ENCODE measurements at places on chromosomes 12 and 14. TPM values are rescaled to one million over a fixed set of nuclear protein-coding genes. Genes with fewer than 3 reads are reported as not detected.
A peak's percentile ranks its signal among the peaks of the same experiment; 100 is the strongest.

CRADD gene
- total RNA-seq, result 53.4 TPM

TSPAN19 gene
- total RNA-seq, result not detected

NKX2-1 gene
- total RNA-seq, result not detected

CCDC197 gene
- not detected for total RNA-seq

IQSEC3 gene
- not detected for total RNA-seq

CMKLR1 gene
- total RNA-seq, result 2.3 TPM

FOXN4 gene
- total RNA-seq, result not detected

- no peaks in the 10 kb centered on the region for H3K36me3 ChIP-seq
- no peak for DNase-seq
- no peak overlapping the region for H3K27ac ChIP-seq
- no peaks in the 10 kb centered on the region for H3K4me1 ChIP-seq
These were observed 73.4 kb downstream of the SPTB start for GRCh38 chr14:64806202-64806861.

DNA sequence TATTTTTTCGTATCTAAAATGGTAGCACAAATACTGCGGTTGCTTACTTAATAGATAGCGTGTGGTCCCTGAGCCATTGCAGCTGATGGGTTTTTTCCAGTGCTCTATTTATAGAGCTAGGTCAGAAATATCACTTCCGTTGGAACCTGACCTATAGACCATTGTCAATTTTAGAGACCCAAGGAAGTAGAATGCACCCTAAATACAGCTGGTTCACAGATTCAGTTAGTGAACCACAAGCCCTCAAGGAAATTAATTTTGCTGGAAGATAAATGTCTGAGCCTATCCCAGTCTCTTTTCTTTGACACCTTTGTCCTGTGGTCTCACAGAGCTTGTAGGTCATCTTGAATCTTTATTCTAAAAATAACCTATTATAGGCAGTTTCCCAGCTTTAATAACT is 391.0 kb downstream of the ZFP36L1 start:
- H3K4me3 ChIP-seq, result no peak overlapping the region
- no peak for DNase-seq
- peaks cover 84% of the 10 kb centered on the region for H3K4me1 ChIP-seq
- H3K27ac ChIP-seq, result no peak overlapping the region
- no peaks in the 10 kb centered on the region for H3K27me3 ChIP-seq

- peak overlapping the region; percentile 92 for H3K4me3 ChIP-seq
- peaks cover 78% of the 10 kb centered on the region for H3K4me1 ChIP-seq
- H3K36me3 ChIP-seq, result no peaks in the 10 kb centered on the region
- H3K27me3 ChIP-seq, result no peaks in the 10 kb centered on the region
These were observed 1.7 kb downstream of the TNFRSF1A start for GRCh38 chr12:6340032-6340638.

GRCh38 chr12:77888611-77889010 is 57.9 kb downstream of the NAV3 start:
- no peak overlapping the region for H3K4me3 ChIP-seq
- no peak overlapping the region for H3K27ac ChIP-seq
- H3K4me1 ChIP-seq, result no peaks in the 10 kb centered on the region
- no peaks in the 10 kb centered on the region for H3K36me3 ChIP-seq
- no peak for DNase-seq
- H3K27me3 ChIP-seq, result no peaks in the 10 kb centered on the region

GRCh38 chr12:52555577-52555976 is 2.6 kb upstream of the KRT71 start:
- peaks cover 17% of the 10 kb centered on the region for H3K27me3 ChIP-seq
- H3K36me3 ChIP-seq, result no peaks in the 10 kb centered on the region
- DNase-seq, result no peak
- no peaks in the 10 kb centered on the region for H3K4me1 ChIP-seq
- H3K27ac ChIP-seq, result no peak overlapping the region
- no peak overlapping the region for H3K4me3 ChIP-seq

DNA sequence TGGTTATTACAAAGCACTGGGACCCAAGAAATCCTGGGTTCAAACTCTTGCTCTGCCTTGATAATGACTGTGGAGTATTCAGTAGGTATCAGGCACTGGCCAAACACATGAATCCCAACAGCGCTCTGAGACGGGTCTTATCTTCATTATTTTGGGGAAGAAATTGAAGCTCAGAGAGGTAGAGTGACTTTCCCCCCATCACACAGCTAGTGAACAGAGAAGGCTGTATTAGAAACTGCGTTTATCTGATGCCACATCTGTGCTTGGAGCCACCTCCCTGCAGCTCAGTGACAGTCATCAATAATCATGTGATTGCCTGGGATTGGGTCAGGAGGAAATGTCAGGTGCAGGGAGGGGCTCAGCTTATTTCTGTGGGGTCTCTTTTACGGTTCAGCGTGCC is 225.4 kb upstream of the LHX5 start:
- no peak overlapping the region for H3K27ac ChIP-seq
- no peak for DNase-seq
- no peaks in the 10 kb centered on the region for H3K4me1 ChIP-seq
- no peak overlapping the region for H3K4me3 ChIP-seq
- H3K36me3 ChIP-seq, result no peaks in the 10 kb centered on the region

GRCh38 chr12:209246-209645 is 4.7 kb downstream of the SLC6A12 start:
- H3K4me3 ChIP-seq, result no peak overlapping the region
- H3K27me3 ChIP-seq, result peaks cover 42% of the 10 kb centered on the region
- H3K27ac ChIP-seq, result no peak overlapping the region
- DNase-seq, result no peak
- peaks cover 14% of the 10 kb centered on the region for H3K4me1 ChIP-seq

GRCh38 chr12:124013073-124013472 is 40.1 kb downstream of the ZNF664 start:
- no peaks in the 10 kb centered on the region for H3K27me3 ChIP-seq
- H3K4me3 ChIP-seq, result no peak overlapping the region
- no peak overlapping the region for H3K27ac ChIP-seq
- no peaks in the 10 kb centered on the region for H3K4me1 ChIP-seq

DNA sequence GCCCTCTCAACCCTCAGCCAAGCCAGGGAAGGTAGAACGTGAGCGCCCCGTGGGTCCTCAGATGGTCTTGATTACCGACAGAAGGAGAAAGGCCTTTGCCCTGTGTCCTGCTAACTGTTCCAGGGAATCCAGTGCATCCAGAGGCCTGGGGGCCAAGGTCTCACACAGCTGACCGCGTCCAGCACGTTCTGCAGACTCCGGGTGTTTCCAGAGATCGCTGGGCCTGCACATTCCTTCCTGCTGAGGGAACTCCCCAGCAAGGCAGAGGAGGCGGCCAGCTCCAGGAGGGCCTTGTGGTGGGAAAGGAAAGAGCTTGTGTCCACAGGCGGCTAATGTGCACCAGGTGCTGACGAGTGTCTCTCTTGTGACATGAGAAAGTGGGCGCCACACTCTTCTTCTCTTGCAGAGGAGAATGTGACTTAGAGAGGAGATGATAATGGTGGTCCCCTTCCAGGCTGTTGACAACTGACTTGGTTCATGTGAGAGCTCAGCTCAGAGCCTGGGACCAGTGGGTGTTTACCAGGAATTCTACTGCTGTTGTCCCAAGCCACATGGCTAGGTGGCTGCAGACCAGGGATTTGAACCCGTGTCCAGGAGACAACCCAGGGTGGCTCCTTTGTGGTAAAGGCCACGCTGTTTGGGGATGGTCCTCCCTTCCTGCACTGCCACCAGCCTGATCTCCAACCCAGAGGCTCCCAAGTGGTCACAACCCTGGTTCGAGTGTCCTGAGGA is 46.8 kb upstream of the DLK1 start:
- H3K4me3 ChIP-seq, result no peak overlapping the region
- peaks cover 38% of the 10 kb centered on the region for H3K4me1 ChIP-seq

GRCh38 chr12:2384029-2384386 is 331.2 kb downstream of the CACNA1C start:
- peaks cover 2% of the 10 kb centered on the region for H3K4me1 ChIP-seq
- H3K4me3 ChIP-seq, result no peak overlapping the region
- no peak for DNase-seq
- no peaks in the 10 kb centered on the region for H3K27me3 ChIP-seq
- H3K36me3 ChIP-seq, result no peaks in the 10 kb centered on the region

DNA sequence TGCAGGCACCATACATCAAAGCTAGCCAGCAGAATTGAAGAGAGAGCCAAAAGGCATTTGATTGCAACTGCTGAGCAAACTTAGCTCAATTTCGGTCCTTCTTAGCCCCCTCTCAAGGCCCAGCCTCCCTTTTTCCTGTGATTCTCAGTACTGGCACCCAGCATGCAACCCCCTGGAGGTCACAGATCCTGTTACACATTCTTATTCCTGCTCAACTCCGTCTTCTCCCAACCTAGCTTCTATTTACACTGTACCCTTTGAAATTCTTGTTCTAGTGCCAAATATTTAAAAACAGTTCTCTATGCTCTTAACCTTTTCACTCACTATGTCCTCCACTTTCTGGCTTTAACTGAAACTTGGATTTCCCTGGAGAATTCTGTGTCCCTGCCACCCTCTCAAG is 131.3 kb upstream of the CPSF6 start:
- peaks cover 16% of the 10 kb centered on the region for H3K4me1 ChIP-seq
- H3K27ac ChIP-seq, result no peak overlapping the region
- no peaks in the 10 kb centered on the region for H3K27me3 ChIP-seq
- H3K4me3 ChIP-seq, result no peak overlapping the region

DNA sequence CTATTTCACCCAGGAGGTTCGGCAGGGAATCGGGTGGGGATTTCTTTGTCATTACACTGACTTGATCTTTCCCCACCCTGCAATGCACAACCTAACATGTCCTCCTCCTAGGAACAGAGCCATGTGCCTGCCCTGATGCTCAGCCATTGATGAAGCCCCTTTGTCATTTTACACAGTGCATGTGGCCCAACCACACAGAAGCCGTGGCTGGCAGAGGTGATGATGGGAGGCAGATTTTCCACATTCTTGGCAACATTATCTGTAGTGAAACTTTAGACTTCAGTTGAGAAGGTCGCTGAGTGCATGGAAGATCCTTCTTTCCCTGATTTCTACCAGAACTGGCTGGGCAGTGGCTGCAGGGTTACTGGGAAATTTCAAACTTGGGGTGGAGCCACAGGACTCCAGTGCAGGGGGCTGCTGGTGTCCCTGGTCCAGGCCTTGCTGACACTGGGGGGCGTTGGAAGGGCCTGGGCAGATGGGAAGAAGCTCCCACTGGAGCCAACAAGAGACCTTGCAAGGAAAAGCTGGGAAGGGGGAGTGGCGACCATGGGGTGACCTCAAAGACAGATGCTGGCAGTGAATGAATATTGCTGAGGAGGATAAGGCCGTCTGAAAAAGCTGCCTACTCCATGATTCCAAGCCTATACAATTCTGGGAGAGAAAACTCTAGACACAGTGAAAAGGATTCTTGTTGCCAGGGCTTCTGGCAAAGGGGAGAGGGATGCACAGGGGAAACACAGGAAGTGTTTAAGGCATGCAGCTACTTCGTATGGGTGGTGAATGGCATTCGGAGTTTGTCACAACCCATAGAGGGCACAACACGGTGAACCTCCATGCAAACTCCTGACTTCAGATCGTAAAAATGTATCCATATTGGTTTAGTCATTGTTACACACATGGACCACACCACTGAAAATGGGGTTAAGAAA is 41.8 kb upstream of the P2RX7 start:
- peaks cover 9% of the 10 kb centered on the region for H3K27me3 ChIP-seq
- H3K36me3 ChIP-seq, result no peaks in the 10 kb centered on the region
- H3K4me1 ChIP-seq, result peaks cover 8% of the 10 kb centered on the region
- DNase-seq, result no peak
- H3K27ac ChIP-seq, result no peak overlapping the region

DNA sequence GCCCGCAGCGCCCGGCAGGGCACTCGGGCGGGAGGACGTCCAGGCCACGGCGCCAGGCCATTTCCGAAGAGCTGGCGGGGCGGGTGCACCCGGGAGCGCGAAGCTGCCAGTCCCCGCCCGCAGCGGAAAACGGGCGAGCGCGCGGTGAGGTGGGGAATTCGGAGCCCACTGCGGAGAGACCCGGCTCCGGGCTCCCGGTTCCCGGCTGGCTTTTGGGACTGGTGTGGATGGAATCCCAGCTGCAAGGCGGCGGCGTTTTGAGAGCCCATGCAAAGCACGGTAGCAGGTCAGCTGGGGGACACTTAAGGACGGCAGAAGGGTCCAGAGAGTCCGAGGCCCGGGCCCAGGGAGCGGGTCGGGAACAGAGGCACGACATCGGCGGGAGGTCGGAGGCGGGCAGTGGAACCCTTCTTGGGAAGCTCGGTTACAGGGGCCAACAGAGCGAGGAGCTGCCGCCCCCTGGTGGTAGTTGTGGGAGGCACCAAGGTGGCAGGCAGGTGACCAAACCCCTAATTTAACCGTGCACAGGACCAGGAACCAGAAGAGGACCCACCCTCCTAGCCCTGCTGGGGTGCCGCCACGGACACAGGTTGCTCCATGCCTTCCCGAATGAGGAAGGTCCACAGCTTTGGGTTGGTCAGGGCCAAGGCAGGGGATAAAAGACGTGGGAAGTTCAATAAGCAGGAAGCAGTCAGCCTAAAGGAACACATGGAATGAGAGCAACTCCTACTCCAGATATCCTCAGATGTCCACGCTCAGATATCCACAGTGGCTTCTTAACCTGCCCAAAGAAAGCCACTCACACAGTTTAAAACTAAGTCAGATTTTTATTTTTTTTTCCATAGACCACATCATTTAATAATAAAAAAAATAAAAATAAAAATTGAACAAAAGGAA is 685 bp upstream of the CDH24 start:
- DNase-seq, result peak; percentile 95
- peak overlapping the region; percentile 65 for H3K4me3 ChIP-seq
- no peaks in the 10 kb centered on the region for H3K27me3 ChIP-seq
- no peak overlapping the region for H3K27ac ChIP-seq

DNA sequence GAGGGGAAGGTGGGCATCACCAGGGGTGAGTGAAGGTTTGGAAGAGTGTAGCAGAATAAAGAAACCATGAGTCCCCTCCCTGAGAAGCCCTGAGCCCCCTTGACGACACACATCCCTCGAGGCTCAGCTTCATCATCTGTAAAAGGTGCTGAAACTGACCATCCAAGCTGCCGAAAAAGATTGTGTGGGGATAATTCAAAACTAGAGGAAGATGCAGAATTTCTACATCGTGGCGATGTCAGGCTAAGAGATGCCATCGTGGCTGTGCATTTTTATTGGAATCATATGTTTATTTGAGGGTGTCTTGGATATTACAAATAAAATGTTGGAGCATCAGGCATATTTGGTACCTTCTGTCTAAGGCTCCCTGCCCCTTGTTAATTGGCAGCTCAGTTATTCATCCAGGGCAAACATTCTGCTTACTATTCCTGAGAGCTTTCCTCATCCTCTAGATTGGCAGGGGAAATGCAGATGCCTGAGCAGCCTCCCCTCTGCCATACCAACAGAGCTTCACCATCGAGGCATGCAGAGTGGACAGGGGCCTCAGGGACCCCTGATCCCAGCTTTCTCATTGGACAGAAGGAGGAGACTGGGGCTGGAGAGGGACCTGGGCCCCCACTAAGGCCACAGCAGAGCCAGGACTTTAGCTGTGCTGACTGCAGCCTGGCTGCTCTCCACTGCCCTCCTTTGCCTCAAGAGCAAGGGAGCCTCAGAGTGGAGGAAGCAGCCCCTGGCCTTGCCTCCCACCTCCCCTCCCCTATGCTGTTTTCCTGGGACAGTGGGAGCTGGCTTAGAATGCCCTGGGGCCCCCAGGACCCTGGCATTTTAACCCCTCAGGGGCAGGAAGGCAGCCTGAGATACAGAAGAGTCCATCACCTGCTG is 7.0 kb downstream of the SERPINA1 start:
- no peak overlapping the region for H3K4me3 ChIP-seq
- H3K27me3 ChIP-seq, result no peaks in the 10 kb centered on the region
- DNase-seq, result no peak
- H3K27ac ChIP-seq, result no peak overlapping the region
- H3K4me1 ChIP-seq, result no peaks in the 10 kb centered on the region
